ENCODE measurements at places on chromosomes 5 and 9. TPM values are rescaled to one million over a fixed set of nuclear protein-coding genes. Genes with fewer than 3 reads are reported as not detected.

Gene SLC36A2
- total RNA-seq = not detected

- DNase-seq = no peak
These were observed 65.2 kb downstream of the NSD1 start for GRCh38 chr5:177198738-177199137.

Gene F2RL1
- total RNA-seq = 26.3 TPM

GRCh38 chr5:442335-443238 is at the start of gene EXOC3:
TSS of gene EXOC3 (plus strand) at chr5:443176. CDS start at chr5:446206, 3,030 bp downstream.
- DNase-seq = peak; percentile 68

Gene C5orf63
- 1.3 TPM for total RNA-seq

DNA sequence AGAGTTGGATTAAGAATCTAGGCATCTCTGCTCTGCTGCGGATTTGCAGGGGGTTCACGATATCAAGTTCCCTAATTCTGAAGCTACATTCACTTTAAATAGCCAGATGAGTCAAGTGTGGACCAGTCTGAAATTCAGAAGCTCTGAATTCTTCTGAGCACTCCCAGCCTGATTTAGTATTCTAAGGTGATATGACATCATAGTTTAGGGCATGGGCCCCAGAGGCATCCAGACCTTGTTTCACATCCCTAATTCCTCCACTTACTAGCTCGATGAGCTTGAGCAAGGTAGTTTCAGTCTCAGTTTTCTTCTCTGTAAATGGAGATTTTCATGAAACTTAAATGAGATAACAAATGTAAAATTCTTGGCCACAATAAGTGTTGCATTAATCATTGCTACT is 65.2 kb downstream of the TMEM167A start:
- no peak for DNase-seq

DNA sequence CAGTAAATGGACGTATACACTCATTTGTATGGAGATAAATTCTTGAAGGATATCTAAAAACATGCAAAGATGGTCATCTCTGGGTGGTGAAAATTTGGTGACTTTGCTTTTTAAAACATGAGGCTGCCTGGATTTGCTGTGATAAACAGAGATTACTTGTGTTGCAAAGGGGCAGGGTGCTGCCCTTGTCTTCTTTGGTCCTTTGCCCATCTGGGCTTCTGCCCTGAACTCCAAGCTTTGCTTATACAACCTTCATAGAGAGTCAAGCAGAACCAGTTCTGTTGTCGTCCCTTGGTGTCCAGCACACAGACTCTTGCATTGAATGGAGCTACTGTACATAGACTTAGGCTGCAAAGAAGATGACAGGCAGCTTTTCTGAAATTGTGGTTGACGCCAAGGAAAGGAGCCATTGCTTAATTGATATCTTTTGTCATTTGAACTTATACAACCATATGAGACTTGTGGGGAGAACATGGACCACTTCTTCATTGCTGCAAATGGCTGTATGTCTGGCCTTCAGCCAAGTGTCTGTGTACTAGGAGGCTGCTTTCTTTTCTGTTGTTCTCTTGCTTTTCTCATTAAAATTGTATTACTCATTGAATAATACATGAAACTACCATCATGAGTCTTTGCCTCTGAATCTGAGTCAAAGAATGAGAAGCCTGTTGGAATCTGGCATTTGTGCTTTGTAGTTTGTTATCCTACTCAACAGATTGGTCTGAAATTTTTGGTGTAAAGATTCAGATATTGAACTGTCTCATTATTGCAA is 152.5 kb downstream of the DMRT2 start:
- no peak for DNase-seq

DNA sequence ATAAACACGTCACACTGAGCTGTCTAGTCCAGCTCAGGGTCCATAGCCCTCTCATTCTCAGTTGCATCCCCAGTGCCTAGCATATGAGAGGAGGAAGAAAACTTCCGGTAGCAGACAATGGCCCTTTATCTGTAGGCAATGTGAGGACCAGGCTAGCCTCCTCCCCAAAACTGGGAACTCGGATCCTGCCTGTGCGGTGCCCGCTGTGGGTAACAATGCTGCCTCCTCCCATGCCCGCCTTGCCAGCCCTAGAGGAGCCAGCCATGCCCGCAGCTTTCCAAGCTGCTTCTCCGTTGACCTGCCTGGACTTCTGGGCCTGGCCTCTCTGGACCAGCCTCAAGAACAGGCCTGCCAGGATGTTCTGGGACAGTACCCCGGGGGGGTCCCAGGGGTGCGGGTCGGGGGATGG is 74.6 kb upstream of the ORM1 start:
- DNase-seq = no peak

Gene PFN3
- not detected for total RNA-seq

GRCh38 chr5:40780199-40780598 is 18.0 kb downstream of the PRKAA1 start:
- DNase-seq = no peak

Gene TMEM215
- total RNA-seq = not detected

Gene INSL4
- total RNA-seq = not detected

Gene SPATA31C1
- not detected for total RNA-seq

DNA sequence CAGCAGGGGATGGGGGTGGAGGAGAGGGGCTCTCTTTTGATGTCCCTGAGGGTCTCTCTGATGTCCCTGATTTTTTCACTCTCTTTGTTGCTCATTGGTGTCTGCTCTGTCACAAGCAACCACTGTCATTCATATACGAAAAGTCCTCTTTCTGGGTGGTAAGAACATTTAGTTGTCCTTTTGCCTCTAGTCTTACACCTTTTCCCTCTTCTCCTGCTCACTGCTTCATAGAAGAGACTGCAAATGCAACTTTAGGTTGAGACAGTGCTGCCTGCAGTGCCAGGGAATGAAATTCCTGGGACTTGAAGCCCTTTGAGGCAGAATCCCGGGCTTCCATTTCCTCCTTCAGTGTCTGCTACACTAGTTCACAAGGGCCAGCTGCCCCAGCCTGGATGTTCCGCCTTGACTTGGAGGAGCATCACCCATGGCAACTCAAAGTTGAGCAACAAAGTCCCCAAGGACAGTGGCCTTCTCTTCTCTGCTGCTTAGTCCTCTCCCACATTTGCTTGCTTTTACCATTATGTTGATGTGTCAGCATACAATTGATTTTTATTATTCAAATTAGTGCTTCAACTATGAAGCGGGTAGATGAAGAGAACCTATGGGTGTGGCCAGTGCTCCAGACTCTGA is 94.7 kb upstream of the RUSC2 start:
- no peak for DNase-seq

DNA sequence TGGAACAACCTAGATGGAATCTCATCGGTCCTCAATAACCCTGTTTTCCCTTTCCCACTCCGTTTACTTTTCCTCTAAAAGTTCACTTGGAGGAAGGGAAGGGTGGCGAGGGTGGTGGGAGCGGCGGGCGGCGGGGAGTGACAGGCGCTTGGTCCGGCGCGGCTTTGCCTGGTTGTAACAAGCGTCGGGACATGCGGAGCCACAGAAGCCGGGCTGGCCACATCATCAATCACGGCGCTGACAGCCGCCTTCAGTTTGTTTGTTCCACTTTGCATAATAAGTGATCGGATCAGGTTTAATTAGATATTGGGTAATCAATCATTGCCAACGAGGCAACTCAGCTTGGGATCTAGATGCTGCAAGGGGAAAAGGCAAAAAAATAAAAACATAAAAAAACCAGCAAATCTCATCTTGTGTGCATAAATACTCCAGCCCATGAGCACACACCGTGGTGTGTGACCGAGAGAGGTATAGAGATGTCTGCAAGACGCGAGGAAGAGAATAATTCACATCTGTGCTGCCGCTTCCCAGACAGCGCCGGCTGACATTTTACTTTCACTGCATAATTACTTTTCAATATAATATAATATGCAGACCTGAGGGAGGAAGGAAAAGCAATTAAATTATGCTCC is 396.2 kb upstream of the IRX4 start:
- DNase-seq = no peak

DNA sequence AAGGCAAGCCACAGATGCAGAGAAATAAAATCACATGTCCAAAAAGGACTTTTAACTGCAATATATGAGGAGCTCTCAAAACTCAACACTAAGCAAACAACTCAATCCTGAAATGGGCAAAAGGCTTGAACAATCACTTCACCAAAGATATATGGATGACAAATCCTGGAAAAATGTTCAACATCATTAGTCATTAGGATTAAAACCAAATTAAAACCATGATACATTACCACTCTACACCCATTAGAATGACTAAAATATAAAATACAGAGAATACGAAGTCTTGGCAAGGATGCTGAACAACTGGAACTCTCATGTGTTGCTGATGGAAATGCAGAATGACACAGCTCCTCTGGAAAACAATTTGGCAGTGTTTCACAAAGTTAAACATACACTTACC is 277.4 kb downstream of the TLE1 start:
- DNase-seq = no peak

Gene GGTA1
- not detected for total RNA-seq

GRCh38 chr5:178784391-178784790 is 53.9 kb upstream of the ZNF354A start:
- DNase-seq = no peak

Gene PCDHGA6
- 4.7 TPM for total RNA-seq

Gene FGFR4
- total RNA-seq = 0.64 TPM

GRCh38 chr5:40405996-40406740 is 273.5 kb upstream of the PTGER4 start:
- DNase-seq = peak; percentile 87

- DNase-seq = no peak
These were observed 652.2 kb upstream of the RGMB start for GRCh38 chr5:98121036-98121936.

DNA sequence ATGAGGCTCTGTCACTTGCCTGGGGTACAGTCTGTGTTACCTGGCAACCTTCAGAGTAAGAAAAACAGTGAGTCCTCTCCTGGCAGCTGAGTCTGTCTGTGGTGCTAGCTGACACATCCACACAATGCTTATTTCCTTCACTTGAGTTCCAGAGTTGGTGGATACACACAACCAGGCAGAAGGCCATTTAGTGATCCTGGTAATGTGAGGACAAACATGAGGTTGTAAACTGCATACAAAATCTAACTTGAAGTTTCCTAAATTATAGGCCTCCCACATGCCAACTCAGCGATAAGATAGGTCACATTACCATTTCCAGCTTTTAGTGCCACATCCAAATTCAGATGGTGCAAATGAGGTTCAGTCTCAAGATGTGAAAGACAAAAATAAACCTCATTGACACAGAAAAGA is 125.5 kb downstream of the DCP2 start:
- DNase-seq = no peak

Gene SCGB3A1
- not detected for total RNA-seq

- no peak for DNase-seq
These were observed 19.0 kb upstream of the ACTBL2 start for GRCh38 chr5:57501414-57502201.

DNA sequence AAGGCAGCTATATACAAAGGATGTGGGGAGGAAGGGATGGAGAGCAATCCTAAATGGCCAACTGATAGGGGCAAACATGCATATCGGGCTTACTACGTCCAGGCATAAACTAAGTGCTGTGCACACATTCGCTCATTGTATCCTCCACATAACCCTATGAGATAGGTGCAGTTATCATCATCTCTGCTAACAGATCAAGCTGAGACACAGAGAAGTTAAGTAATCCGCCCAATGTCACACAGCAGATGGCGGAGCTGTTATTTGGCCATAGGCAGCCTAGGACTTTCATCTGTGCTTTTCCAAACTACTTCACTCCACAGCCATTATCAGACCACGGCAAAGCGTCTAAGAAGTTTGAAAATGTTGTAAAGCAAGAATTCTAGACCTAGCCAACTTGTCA is 197.5 kb downstream of the RGS3 start:
- DNase-seq = no peak

Gene PCDHGC3
- total RNA-seq = 35.4 TPM

- DNase-seq = peak; percentile 35
These were observed 556 bp downstream of the MTREX start for GRCh38 chr5:55308254-55308836.

Gene SH3RF2
- 2.2 TPM for total RNA-seq

Gene MAMDC4
- total RNA-seq = 3.0 TPM

GRCh38 chr5:78407458-78407857 is 47.0 kb downstream of the SCAMP1 start:
- DNase-seq = no peak

Gene FAM221B
- total RNA-seq = not detected

GRCh38 chr9:72589667-72590521 is 68.5 kb downstream of the TMC1 start:
- no peak for DNase-seq

GRCh38 chr5:90783460-90784333 is 225.1 kb downstream of the ADGRV1 start:
- DNase-seq = peak; percentile 63

- DNase-seq = no peak
These were observed 2.9 kb downstream of the UIMC1 start for GRCh38 chr5:177003649-177004048.

Gene RUFY1
- total RNA-seq = 42.5 TPM

GRCh38 chr5:50325237-50325832 is 115.8 kb downstream of the EMB start:
- peak; percentile 26 for DNase-seq

Gene TRPM3
- total RNA-seq = under 0.01 TPM

Gene CACNA1B
- 0.43 TPM for total RNA-seq

Data from fibroblast of villous mesenchyme (primary cell).